Stimulated activated CD8-positive, alpha-beta memory T cell treated with anti-CD3 and anti-CD28 coated beads, Interleukin-4, amount 100 ng/mL, for 24 hours (primary cell): ENCODE measurements at places on chromosomes 2 and 18.

GRCh38 chr2:74043345-74044329 lies 58.9 kb downstream of the TET3 start:
- no peak for DNase-seq

GRCh38 chr2:43389581-43390466 lies 163.4 kb upstream of the ZFP36L2 start:
- no peak for DNase-seq

DNA sequence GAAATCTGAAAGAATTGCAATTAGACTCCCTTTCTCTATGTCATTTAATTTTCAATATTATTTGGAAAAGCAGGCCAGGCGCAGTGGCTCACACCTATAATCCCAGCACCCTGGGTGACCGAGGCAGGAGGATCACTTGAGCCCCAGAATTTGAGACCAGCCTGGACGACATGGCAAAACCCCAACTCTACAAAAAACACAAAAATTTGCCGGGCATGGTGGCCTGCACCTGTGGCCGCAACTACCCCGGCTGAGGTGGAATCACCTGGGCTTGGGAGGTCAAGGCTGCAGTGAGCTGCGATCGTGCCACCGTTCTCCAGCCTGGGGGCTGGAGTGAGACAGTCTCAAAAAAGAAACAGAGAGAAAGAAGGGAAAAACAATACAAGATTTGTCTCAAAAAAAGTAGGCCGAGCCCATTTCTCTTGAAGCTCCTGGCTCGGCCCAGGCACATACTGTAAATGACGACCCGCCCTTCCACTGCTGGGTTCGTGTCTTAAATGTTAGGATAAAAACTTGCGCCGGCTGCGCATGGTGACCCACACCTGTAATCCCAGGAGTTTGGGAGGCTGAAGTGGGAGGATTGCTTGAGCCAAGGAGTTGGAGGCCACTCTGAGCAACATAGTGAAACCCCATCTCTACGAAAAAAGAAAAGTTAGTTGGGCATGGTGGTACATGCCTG lies 31.1 kb upstream of the GPC1 start:
- no peak for DNase-seq

- no peak for DNase-seq
These were observed 337.4 kb downstream of the PTPRM start for GRCh38 chr18:7904529-7904928.

- DNase-seq, result no peak
These were observed 136.7 kb upstream of the MYCN start for GRCh38 chr2:15803543-15804245.

- DNase-seq, result no peak
These were observed at the start of gene GULP1 for GRCh38 chr2:188291617-188292347. Gene GULP1 (plus strand): TSS chr2:188291874. CDS start chr2:188477703, 185,829 bp downstream.

- DNase-seq, result no peak
These were observed 60.2 kb upstream of the ALPP start for GRCh38 chr2:232318169-232318855.

DNA sequence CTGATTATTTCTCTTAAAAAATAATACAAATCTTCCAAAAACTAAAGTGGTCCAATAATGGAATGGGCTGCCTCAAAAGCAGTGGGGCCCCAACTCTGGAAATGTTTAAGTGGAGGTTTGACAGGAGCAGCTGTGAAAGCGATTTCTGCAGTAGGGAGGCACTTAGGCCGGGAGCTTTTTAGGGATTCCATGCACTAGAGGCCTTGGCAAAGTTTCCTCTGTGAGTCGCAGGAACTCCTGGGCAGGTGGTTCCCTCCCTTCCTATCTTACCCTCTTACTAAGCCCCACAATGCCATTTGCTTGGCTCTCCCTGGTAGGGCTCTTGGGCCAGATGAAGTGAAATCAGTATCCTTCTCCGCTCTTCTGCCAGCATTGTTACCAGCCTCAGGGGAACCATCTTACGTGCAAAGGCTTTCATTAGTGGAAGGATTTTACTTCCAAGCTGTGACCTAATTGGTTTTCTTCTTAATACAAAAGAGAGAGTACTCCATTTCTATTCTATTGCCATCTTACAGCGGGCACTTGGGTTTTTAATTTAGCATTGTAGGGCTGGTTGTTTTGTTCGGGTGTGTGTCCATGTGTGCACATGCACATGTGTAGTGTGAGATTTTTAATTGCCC lies 34.3 kb upstream of the C18orf32 start:
- DNase-seq, result no peak

GRCh38 chr18:47163241-47163640 lies 12.9 kb downstream of the IER3IP1 start:
- no peak for DNase-seq

DNA sequence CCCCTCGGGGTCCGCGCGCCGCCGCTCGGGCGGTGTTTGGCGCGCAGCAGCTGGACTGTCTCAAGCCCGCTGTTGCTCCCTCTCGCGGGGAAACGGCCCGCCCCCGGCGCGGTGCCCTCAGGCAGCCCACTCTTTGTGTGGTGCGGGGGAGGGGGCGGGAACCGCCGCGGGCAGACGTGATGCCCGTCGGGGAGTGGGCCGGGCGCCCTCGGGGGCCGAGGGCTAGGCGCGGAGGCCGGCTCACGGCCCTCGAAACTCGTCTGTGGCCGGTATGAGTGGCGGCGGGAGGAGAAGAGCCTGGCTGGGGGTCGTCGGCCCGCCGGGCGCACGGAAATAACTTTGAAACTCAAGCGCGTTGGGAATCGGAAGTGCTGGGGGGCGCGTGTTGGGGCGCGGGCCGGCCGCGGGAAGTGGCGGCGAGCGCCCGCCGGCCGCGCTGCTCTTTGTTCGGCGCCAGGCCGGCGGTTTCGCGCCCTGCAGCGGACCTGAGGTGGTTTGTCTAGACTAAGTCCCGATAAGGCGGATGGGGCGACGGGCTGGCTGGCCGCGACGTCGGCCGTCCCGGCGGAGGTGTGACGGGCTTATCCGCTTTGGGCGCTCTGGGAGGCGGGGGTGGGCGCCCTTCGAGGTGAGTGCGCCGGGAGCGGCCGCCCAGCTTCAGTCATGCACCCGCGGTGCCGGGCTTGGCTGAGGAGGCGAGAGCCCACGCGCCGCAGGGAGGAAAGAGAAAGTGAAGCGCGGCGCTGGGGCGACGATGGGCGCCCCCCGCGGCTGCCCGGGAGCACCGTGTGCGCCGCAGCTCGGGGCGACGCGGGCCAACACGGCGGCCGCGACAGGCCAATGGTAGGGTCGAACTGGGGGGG lies 679 bp downstream of the PTMA start:
- DNase-seq, result peak; percentile 41

GRCh38 chr2:158733430-158733755 lies 61.7 kb upstream of the DAPL1 start:
- no peak for DNase-seq

DNA sequence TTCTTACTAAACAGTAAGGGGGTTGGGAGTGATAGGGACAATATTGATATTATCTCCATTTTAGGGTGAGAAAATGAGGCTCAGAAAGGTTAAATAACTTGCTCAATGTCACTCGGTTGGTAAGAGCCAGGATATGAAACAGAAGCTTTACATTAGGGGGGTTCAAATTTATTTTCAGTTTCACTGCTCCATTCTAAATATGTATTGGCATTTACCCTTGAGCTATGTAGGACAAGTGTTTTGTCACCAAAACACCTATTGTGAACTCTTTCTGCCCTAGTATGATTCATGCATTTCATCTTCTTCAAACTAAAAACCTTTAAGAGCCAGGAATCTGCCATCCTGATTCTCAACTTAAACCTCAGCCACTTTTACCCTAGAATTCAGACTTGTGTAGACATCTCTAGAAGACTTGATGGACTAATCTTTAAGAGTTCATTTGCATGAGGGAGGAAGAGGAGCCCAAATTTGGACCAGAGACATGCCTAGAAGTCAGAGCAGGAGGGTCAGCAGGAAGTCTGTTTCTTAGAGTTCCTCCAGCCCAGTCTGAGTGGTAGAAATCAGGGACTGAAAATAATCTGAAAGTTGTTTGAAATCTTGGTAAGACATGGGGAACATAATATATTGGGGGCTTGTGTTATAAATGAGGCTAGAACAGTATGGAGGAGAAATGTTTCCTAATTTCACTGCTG lies 129.4 kb upstream of the ATP5MC3 start:
- no peak for DNase-seq

- no peak for DNase-seq
These were observed 54.5 kb downstream of the MEIS1 start for GRCh38 chr2:66489436-66489835.

DNA sequence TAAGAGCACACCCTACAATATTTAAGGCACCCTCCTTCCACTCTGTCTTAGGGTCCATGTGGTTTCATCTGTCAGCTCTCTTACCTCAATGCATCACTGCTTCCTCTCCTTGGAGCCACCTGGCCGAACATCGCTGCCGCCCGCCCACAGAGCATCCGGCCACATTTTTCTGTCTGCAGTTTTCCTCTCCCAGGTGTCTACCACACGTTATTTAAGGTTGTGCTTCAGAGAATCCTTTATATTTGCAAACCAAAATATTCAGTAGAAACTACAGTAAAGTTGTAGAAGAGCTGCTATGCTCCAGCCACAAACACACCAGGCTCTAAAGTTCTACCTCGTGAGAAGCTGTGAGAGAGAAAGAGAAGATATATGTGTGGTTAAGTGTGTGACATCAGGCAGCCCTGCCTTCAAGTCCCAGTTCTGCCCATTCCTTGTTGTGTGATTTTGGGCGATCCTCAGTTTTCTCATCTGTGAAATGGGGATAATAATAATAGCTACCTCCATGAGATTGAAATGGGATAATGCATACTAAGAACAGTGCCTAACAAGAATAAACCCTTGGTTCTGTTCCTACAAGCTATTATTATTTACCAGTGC lies 4.9 kb upstream of the STK17B start:
- peak; percentile 75 for DNase-seq

DNA sequence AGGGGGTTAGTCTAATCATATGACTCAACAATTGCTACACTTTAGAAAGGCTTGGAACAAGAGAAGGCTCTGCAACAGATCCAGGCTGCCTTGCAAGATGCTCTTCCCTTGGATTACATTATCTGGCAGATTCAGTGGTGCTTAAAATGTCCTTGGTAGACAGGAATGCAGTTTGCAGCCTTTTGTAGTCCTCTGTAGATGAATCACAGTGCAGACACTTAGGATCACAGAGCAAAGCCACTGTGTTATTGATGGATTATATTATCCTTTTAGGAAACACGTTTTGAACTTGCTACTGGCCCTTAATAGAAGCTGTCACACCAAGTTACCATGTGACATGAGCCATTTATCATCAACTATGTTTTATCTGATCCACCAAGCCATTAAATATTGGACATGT lies 152.2 kb downstream of the CBLN2 start:
- DNase-seq, result no peak

DNA sequence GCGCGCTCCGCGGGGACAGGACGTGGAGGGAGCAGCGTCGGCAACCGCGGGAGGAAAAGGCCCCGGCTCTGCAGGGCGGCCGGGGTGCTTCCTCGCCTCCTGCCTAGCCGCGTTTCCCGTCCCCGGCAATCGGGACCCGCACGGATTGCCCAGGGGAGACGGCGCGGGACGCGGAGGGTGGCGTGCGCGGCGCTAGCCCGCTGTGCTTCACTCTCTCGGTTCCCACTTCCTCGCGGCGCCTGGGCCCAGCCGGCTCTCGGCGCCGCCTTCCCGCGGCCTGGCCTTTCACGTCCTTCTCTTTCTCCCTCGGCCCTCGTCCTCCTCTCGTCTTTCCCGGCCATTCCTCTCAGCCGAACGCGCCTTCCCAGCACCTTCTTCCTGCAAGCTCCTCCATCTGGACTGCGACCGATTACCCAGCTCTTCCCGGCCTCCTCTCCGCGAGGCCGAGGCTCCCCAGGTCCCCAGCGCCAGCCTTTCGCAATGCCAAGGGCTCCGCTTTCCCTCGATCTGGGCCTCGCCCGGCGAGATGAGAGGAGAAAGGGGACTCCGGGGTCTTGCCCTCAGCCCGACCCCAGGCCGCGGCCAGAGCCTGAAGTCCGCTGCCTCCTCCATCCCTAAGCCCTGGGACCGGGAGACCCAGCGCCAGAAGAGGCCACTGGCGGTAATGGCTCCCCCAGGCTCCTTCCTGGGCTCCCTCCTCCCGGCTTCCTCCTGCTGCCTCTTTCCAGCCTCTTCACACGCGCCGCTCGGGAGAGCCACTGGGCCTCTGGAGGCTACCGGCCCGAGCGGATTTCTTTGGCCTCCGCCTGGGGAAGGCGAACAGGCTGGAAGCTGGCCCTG lies 34.3 kb upstream of the ATP6V1B1 start:
- no peak for DNase-seq

DNA sequence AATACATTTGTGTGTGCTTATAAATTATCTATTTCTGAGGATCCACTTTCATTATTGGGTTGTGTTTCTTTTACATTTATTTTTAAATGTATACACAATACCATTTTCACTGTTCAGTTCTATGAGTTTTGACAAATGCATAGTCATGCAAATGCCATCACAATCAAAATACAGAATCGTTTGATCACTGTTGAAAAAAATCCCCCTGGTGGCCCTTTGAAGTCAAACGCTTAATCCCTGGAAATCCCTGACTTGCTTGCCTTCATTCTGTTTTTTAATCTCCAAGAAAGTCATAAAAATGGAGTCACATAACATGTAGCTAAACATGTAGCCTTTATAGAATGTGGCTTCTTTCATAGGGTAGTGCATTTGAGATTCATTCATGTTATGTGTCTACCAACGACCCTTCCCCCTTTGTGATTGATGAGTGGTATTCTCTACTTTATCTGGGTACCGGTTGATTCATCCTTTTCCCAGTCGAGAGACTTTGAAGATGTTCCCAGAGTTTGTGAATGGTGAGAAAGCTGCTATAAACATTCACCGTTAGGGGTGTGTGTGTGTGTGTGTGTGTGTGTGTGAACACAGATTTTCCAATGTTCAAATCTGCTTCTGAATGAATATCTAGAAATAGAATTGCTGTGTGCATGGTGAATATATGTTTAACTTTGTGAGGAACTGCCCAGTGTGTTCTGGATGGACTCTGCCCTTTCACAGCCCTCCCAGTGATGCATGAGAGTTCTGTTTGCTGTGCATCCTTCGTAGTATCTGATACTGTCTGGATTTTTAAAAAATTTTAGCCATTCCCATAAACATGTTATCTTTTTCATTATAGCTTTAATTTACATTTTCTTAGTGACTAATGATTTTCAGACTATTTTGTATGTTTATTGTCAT lies 173.6 kb downstream of the GALR1 start:
- DNase-seq, result no peak

DNA sequence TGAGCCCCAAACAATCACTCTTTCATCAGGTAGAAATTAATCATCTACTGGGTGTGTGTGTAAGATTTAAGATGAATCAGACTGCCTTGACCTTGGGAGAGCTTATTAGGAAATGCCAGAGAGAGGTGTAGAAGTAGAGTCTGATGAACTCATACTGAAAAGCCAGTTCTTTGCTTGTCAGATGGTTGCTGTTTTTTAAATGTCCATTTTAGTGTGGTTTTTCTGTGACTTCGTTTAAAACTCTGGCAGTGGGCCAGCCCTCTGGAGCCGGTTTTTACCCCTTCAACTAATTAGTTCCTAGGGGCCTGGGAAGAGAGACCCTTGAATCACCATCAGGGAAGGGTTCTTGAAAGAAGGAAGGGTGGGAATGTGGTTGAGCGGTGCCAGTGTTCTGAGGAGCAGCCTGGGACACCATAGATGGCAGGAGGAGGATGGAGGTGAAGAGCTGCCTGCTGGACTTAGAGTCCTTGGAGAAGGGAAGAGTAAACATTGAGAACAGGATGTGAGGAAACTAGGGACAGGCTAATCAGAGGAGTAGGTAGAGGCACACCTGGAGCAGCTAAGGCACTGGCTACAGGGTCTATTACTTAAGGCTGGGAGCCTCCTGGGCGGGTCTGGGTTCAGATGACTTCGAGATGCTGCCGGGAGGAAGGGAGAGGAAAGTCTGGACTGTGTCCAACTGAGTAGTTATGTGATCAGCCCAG lies 66.1 kb downstream of the LRRFIP1 start:
- no peak for DNase-seq
